Right atrium auricular region (tissue), 2 donors: ENCODE measurements at places on chromosomes 4 and X. TPM values are rescaled to one million over a fixed set of nuclear protein-coding genes. Genes with fewer than 3 reads are reported as not detected.

GRCh38 chr4:48141048-48141447 is 7.0 kb upstream of the TXK start:
- no peaks in the 10 kb centered on the region for H3K4me1 ChIP-seq
- H3K4me3 ChIP-seq: no peak overlapping the region
- no peaks in the 10 kb centered on the region for H3K36me3 ChIP-seq
- no peak for DNase-seq

DNA sequence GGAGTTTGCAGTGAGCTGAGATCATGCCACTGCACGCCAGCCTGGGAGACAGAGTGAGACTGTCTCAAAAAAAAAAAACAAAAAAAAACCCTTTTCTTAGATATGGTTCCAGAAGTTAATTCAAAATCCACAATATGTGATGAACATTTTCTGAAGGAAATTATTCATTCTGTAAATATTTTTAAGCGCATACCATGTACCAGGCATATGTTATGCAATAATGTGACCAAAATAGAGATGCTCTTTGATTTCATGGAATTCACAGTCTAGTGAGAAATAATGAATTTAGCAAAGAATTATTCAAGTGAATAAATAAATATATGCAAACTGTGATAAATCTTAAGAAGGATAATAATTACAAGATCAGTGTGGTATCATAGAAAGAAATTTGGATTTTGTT is 174.7 kb downstream of the GC start:
- no peaks in the 10 kb centered on the region for H3K36me3 ChIP-seq
- no peaks in the 10 kb centered on the region for H3K27me3 ChIP-seq
- no peak for DNase-seq
- no peak overlapping the region for H3K27ac ChIP-seq

DNA sequence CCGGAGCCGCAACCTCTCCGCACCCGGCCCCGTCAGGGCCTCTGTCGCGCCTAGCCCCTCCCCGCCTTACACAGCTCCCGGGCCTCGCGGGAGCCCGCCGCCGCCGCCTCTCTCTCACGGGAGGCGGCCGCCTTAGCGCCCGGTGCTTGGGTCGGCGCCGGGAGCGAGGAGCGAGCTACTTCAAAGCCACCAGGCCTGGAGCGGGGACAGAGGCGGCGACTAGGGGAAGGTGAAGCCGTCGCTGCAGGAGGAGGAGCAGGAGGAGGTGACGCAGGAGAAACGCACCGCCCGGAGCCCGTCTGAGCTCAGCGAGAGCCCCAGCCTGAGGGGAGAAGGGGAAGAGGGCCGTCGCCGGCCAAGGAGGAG is 250 bp downstream of the USP9X start:
- no peaks in the 10 kb centered on the region for H3K4me1 ChIP-seq
- H3K36me3 ChIP-seq: no peaks in the 10 kb centered on the region
- peak; percentile 65 for DNase-seq

DNA sequence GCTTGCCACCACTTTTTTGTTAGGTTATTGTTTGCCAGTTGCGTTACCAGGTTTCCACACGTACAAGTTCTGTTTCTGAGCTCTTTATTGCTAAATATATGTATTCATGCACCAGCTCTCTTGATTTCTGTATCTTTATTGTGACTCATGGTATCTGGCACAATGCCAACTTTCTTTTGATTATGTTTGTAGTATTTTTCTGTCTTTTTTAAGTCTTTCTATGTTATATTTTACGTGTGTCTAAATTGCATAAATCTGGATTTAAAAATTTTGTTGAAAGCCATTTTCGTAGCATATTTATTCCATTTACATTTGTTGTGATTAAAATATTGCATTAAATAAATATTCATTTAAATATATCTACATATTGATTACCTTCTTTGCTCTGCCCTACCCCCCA is 73.8 kb downstream of the KDM6A start:
- no peaks in the 10 kb centered on the region for H3K36me3 ChIP-seq
- DNase-seq: no peak
- no peak overlapping the region for H3K27ac ChIP-seq
- no peaks in the 10 kb centered on the region for H3K27me3 ChIP-seq
- no peaks in the 10 kb centered on the region for H3K4me1 ChIP-seq
- no peak overlapping the region for H3K4me3 ChIP-seq

DNA sequence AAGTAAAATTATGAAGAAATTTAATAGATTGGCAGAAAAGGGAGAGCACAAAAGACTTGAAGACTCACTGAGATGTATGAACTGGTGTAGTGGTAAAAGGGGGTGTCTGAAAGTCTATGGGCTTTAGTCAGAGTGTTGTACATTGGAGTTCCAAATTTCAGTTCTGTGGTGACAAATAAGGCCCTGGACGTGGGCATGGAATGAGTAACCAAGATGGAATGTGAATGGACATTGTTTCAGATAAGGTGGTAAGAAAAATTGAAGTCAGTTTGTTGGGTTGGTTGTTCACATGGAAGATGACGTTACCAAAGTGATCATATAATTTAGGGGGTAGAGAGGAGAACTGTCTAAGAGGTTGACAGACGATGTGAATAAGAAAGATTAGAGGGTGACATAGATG is 13.9 kb downstream of the CYSLTR1 start:
- no peaks in the 10 kb centered on the region for H3K27me3 ChIP-seq
- H3K27ac ChIP-seq: no peak overlapping the region
- no peaks in the 10 kb centered on the region for H3K36me3 ChIP-seq
- H3K4me3 ChIP-seq: no peak overlapping the region

DNA sequence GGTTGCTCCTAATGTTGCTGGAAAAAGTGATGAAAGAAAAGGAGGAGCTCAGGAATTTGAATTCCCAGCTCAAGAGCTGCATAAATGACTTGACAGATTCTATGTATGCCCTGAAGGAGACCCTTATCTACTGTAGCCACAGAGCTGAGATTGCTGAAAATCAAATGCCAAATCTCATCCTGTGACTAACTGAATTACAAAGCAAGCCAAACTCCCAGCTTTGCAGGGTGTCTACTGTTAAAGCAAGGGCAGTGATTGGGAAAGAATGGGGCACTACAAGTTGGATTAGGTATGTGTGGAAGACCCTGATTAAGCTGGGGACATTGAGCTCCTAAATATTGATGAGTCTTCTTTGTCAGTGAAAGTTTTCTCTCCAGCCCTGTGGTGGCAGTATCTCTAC is 20.8 kb upstream of the SMIM9 start:
- H3K4me3 ChIP-seq: no peak overlapping the region
- H3K4me1 ChIP-seq: no peaks in the 10 kb centered on the region
- H3K27me3 ChIP-seq: no peaks in the 10 kb centered on the region
- no peaks in the 10 kb centered on the region for H3K36me3 ChIP-seq
- H3K27ac ChIP-seq: no peak overlapping the region

DNA sequence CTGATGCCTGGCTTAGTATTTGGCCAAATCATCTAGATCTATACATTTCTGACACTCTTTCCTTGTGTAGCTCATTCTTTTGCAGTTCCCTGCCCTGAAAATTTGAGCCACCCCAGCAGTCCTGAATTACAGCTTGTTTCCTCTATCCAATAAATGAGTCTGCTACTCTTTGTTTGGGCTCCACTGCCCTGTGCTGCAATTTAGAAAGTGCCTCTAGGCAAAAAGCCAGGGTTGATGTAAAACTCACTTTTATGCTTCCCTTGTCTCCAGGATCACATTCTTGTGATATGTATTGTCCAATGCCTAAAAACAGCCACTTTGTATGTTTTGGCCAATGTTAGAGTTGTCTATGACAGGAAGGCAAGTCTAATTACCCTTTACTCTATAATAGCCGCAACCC is 101.7 kb upstream of the MAP3K15 start:
- H3K4me1 ChIP-seq: no peaks in the 10 kb centered on the region
- H3K4me3 ChIP-seq: no peak overlapping the region
- no peak for DNase-seq

DNA sequence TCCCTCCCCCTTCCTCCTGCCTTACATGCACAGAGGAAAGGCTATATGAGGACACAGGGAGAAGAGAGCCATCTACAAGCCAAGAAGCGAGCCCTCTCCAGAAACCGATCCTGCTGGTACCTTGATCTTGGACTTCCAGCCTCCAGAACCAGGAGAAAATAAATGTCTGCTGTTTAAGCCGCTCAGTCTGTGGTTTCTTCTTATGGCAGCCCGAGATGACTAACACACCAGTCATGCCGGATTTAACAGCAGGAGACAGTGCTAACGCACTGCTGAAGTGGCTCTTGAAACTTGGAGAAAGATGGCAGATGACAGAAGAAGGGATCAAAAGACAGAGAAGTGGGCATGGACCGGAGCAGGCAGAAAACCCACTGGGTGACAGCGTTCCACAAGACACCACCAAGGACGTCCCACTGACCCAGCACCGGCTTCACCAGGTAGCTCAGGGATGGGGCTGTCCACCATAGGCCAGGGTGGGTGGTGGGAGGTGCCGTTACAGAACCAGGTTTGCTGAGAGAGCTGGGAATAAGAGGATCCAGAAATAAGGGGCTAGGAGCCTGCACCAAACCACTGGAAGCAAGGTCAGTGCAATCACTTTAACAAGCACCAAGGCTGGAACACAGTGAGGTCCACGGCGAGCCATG is 6.2 kb upstream of the MAN2B2 start:
- H3K36me3 ChIP-seq: no peaks in the 10 kb centered on the region
- no peak overlapping the region for H3K27ac ChIP-seq

DNA sequence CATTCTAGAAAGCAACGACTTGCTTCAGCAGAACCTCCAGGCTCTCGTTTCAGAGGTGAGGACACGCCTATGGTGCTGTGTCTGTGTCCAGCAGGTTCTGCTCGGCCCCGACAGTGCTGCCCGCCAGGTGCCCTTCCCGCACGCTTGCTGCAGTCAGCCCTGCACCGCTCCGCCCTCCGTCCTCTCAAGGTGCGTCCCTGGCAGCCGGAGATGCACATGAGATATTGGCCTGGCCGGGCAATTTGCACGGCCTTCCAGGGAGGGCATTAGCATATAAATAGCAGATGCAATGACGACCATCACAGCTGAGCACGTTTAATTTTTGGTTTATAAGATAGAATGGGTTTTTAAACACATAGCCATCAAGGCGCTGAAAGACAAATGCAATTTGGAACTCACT is 14.4 kb downstream of the UVSSA start:
- DNase-seq: no peak
- H3K4me1 ChIP-seq: no peaks in the 10 kb centered on the region
- H3K27me3 ChIP-seq: no peaks in the 10 kb centered on the region
- H3K36me3 ChIP-seq: peaks cover 2% of the 10 kb centered on the region
- no peak overlapping the region for H3K27ac ChIP-seq

- no peaks in the 10 kb centered on the region for H3K36me3 ChIP-seq
- no peaks in the 10 kb centered on the region for H3K27me3 ChIP-seq
- DNase-seq: no peak
Observed at GRCh38 chr4:54499308-54500074, 158.3 kb upstream of the KIT start.

DNA sequence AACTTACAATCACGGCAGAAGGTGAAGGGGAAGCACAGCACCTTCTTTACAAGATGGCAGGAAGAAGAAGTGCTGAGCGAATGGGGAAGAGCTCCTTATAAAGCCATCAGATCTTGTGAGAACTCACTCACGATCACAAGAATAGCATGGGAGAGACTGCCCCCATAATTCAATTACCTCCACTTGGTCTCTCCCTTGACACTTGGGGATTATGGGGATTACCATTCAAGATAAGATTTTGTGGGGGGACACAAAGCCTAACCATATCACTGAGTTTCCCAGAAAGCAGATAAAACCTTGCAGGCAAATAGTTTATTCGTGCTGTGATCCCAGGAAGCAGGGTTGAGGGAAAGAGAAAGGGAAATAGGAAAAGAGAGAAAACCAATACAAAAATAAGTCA is 69.0 kb upstream of the GYPA start:
- H3K4me3 ChIP-seq: no peak overlapping the region
- no peaks in the 10 kb centered on the region for H3K27me3 ChIP-seq
- DNase-seq: no peak
- H3K4me1 ChIP-seq: no peaks in the 10 kb centered on the region
- no peaks in the 10 kb centered on the region for H3K36me3 ChIP-seq
- no peak overlapping the region for H3K27ac ChIP-seq

DNA sequence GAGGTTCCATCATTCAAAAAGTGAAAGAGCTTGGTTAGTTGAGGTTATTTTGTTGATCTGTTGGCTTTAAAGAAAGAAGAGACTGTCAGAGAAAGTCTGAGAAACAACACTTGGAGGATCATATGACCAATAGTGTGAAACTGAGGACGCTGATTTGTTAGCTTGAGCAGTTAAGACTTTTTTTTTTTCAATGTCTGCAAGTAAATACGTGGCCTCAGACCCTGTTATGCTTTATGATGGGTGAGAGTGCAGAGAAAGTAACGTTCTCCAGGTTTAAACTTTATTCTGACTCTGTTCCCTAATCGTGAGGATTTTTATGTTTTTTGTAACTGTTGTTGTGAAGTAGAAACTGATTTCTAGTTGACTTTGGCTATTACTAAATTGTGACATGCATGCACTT is 45.9 kb downstream of the GAB1 start:
- H3K27ac ChIP-seq: peak overlapping the region; percentile 84
- H3K4me1 ChIP-seq: peaks cover 90% of the 10 kb centered on the region
- no peaks in the 10 kb centered on the region for H3K36me3 ChIP-seq
- no peaks in the 10 kb centered on the region for H3K27me3 ChIP-seq
- no peak for DNase-seq
- no peak overlapping the region for H3K4me3 ChIP-seq

DNA sequence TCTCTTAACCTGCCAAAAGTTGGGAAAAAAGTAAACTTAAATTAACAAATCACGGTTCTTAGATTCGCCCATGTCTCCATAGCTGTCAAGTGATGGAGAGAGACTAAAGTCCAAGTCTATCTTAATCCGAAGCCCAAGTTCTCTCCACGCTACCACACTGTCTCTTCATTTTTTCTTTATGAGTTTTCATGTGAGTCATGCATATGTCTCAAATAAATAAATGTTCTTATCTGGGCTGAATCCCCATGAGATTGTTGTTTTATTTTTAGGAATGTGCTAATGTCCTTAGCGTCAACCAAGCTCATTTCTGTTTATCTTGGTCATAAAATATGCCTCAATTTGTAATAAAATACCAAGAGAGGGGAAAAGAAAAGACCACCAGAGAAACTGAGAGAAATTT is 169.3 kb downstream of the RCHY1 start:
- no peak overlapping the region for H3K27ac ChIP-seq
- no peaks in the 10 kb centered on the region for H3K27me3 ChIP-seq
- H3K36me3 ChIP-seq: no peaks in the 10 kb centered on the region
- no peaks in the 10 kb centered on the region for H3K4me1 ChIP-seq
- no peak overlapping the region for H3K4me3 ChIP-seq
- no peak for DNase-seq

DNA sequence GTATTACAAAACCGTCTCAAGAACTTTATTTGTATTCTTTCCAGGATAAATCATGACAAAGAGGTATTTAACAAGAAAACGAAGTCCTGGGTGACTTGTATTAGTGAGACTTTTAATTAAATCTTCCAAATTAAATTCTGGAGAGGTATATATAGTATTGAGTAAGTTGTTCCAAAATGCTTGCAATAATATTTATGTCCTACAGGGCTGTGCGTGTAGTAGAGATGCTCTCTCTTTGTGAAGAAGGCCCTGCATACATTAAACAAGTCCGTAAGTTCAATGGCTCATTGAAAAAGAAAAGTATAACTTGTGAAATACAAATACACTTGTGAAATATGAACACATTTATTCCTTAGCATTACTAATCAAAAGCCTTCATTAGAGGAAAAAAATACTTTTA is 211.4 kb downstream of the ARHGAP24 start:
- no peak overlapping the region for H3K4me3 ChIP-seq
- no peaks in the 10 kb centered on the region for H3K36me3 ChIP-seq
- H3K27me3 ChIP-seq: no peaks in the 10 kb centered on the region
- H3K27ac ChIP-seq: no peak overlapping the region
- no peaks in the 10 kb centered on the region for H3K4me1 ChIP-seq
- no peak for DNase-seq

The DDX53 gene
- total RNA-seq: not detected

The IL2RG gene
- 4.2 TPM for total RNA-seq

The STAG2 gene
- 45.8 TPM for total RNA-seq

The PDZD11 gene
- total RNA-seq: 30.2 TPM

The NR0B1 gene
- not detected for total RNA-seq

The RNF150 gene
- 26.2 TPM for total RNA-seq

The NIPAL1 gene
- total RNA-seq: 0.63 TPM

The ARMCX4 gene
- total RNA-seq: 5.9 TPM
